Thymus (tissue), 14 donors: ENCODE measurements at places on chromosomes 1 and 21. TPM values are rescaled to one million over a fixed set of nuclear protein-coding genes. Genes with fewer than 3 reads are reported as not detected.

DNA sequence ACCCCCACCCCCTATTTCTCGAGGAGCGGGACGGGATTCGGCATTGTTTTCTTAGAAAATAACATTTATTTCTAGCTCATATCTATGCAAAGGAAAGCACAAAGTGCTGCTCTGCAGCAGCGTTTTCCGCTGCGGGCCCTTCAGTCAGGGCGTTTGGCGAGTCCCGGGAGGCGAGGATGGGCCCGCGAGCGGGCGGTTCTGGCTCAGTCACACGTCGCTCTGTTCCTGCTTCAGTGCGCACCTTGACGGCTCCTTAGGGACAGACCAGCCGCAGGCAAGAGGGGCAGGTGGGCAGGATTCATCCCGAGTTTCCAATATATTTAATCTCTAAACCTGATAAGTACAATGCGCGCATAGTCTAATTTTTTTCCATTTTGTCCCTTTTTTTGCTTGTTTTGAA is 5.7 kb downstream of the DMRTA2 start:
- DNase-seq = no peak
- H3K4me1 ChIP-seq = peaks cover 6% of the 10 kb centered on the region
- no peaks in the 10 kb centered on the region for H3K36me3 ChIP-seq
- no peak overlapping the region for H3K27ac ChIP-seq
- H3K4me3 ChIP-seq = no peak overlapping the region

CCDC30 gene
- 1.9 TPM for total RNA-seq

RNASEL gene
- total RNA-seq = 9.8 TPM

GRCh38 chr1:190168116-190168892 is 309.4 kb downstream of the BRINP3 start:
- no peak for DNase-seq
- no peaks in the 10 kb centered on the region for H3K36me3 ChIP-seq
- no peak overlapping the region for H3K27ac ChIP-seq
- H3K4me3 ChIP-seq = no peak overlapping the region
- H3K27me3 ChIP-seq = no peaks in the 10 kb centered on the region

DNA sequence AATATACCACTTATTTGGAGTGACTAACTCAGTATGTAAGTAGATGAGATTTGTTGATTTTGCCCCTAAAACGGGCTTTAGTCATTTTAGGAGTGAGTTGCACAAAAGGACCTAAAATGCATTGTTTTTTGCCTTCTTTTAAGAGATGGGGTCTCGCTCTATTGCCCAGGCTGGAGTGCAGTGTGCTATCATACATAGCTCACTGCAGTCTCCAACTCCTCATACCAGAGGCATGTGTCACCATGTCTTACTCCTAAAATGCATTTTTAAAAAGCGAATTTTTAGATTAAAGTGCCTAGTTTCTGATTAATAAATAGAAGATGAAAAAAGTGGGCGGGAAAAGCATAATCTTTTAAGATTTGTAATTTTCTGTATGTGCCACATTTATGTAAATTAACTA is 11.5 kb upstream of the NEXN start:
- H3K4me1 ChIP-seq = peaks cover 4% of the 10 kb centered on the region
- no peak overlapping the region for H3K27ac ChIP-seq
- DNase-seq = no peak
- H3K27me3 ChIP-seq = no peaks in the 10 kb centered on the region
- no peaks in the 10 kb centered on the region for H3K36me3 ChIP-seq

OLFML2B gene
- 4.3 TPM for total RNA-seq

HSD3B1 gene
- 0.09 TPM for total RNA-seq

CASZ1 gene
- 1.8 TPM for total RNA-seq

L1TD1 gene
- total RNA-seq = 0.42 TPM

ZBTB8B gene
- total RNA-seq = 0.05 TPM

GRCh38 chr1:15189692-15190370 is 36.3 kb downstream of the TMEM51 start:
- H3K4me3 ChIP-seq = no peak overlapping the region
- no peak overlapping the region for H3K27ac ChIP-seq
- no peaks in the 10 kb centered on the region for H3K27me3 ChIP-seq
- no peaks in the 10 kb centered on the region for H3K36me3 ChIP-seq
- H3K4me1 ChIP-seq = no peaks in the 10 kb centered on the region
- DNase-seq = no peak

- no peak for DNase-seq
- no peaks in the 10 kb centered on the region for H3K4me1 ChIP-seq
- no peak overlapping the region for H3K4me3 ChIP-seq
- peaks cover 23% of the 10 kb centered on the region for H3K36me3 ChIP-seq
- no peak overlapping the region for H3K27ac ChIP-seq
- no peaks in the 10 kb centered on the region for H3K27me3 ChIP-seq
Observed at GRCh38 chr1:108780937-108781574, 34.6 kb downstream of the STXBP3 start.

GRCh38 chr1:181021811-181022434 is 747 bp downstream of the STX6 start:
- peak overlapping the region; percentile 91 for H3K4me3 ChIP-seq
- peaks cover 4% of the 10 kb centered on the region for H3K4me1 ChIP-seq
- H3K27me3 ChIP-seq = no peaks in the 10 kb centered on the region
- peak overlapping the region; percentile 88 for H3K27ac ChIP-seq
- peaks cover 12% of the 10 kb centered on the region for H3K36me3 ChIP-seq
- peak; percentile 58 for DNase-seq

AADACL4 gene
- not detected for total RNA-seq

OR6K3 gene
- total RNA-seq = not detected

GRCh38 chr1:65924471-65924870 is 131.8 kb downstream of the PDE4B start:
- H3K27me3 ChIP-seq = no peaks in the 10 kb centered on the region
- no peaks in the 10 kb centered on the region for H3K4me1 ChIP-seq
- H3K27ac ChIP-seq = no peak overlapping the region
- no peak overlapping the region for H3K4me3 ChIP-seq
- H3K36me3 ChIP-seq = no peaks in the 10 kb centered on the region
